ENCODE measurements at places on chromosomes 7 and 10.

DNA sequence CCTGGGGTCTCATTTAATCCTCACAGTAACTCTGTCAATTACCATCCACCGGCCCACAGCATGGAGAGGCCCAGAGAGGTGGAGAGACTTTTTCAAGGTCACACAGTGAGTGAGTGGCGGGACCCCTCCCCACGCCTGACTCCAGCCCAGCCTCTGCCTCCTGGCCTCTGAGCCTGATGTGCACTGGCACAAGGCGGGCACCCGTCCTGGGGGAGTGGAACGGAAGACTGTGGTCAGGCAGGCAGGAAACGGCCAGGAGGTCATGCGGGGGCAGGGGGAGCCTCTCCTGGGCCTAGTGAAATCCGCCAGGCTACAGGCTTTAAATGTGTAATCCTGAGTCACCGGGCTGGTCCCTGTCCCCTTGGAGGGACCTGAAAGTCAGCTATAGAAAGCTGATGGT, 32.2 kb downstream of the ZCCHC24 start:
- no peak for DNase-seq

DNA sequence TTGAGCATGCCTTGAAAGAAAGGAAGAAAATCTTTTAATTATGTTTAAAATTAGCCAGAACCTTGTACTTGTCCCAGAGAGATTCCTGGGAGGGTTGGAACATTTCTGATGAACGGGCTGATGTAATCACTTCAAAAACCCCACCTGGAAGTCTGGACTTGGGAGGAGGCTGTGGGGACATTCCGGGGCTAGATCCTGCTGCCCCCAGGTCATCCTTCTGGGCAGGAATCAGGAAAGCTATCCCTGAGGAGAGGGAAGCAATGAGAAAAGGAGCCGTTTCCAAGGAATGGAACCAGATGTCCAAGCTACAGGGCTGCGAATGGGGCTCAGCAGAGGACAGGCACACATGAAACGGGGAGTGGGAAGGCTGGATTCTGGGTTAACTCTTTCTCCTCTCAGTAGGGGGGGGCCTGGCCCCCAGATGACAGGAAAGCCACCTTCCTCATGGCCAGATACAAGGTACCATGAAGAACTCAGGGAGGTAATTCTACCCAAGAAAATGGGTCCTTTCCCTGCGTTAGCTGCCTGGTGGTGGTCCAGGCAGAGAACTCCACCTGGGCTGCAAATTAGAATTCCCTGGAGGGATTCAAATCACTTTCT, 280.1 kb downstream of the TCF7L2 start:
- no peak for DNase-seq

GRCh38 chr10:43452356-43452914, 15.5 kb downstream of the ZNF487 start:
- DNase-seq, result no peak

DNA sequence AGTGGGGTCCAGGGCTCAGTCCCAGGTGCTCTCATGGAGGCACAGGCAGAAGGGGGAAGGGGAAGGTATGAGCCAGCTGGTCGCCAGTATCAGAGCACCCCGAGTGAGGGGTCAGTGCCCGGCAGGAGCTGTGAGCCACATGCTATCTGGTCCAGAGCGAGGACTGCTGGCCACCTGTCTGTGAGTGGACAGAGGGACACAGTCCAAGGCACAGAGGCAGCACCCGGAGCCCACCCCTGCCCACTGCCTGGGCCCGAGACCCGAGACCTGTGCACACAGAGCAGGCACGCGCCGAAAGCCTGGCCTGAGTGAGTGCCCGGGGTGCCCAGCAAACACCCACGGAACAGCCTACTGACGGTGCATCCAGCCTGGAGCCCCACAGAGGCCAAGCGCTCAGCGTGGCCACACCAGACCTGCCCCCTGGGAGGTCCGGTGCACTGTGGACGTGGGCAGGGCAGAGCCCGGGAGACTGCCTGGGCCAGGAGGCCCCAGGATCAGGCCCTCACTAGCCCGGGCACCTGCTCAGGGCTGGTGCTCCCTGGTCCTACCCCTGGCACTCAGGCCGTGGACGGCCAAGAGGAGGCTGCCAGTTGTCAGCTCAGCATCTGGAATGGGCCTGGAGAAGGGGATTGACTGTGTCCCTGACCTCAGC, 29.4 kb downstream of the ADGRA1 start:
- DNase-seq, result no peak

DNA sequence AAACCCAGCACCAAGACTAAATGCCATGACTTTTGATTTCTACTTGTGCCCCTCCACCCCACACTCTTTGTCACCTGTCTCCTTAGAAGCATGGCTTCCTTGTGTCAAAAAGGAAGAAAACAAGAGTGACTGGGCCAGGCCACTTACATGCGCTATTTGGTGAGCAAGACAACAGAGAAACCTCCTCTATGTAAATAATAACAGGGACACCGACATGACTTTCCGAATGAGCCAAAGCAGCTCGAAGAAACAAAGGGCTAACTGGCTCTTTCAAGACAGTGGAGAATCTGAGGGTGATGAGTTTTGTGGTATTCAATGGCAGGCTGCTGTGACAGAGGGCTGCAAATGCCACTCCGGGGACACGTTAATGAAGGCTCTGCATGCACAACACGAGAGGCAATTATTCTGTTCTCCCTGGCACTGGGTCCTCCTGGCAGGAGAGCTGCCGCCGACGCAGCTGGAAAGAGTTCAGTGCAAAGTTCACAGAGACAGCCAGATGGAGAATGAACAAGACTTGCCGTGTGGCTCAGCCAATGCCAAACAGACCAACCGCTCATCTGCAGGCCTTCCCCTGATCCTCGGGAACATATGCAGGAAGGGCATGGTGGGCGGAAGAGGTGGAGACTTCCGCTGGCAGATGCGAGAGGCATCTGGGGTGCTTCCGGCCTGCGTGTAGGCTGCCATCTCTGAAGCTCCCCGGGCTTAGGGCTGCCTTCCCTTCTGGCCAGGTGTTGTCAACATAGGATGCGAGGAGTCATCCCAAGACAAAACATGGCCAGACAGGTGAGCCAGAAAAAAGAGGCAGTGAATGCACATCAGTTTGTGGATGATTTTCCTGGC, 59.1 kb upstream of the SMNDC1 start:
- no peak for DNase-seq

GRCh38 chr10:1120801-1121211, 64.6 kb downstream of the WDR37 start:
- no peak for DNase-seq

- DNase-seq, result no peak
These were observed 4.4 kb upstream of the RBM33 start for GRCh38 chr7:155639958-155640520.

GRCh38 chr7:123871998-123872867, 27.3 kb downstream of the HYAL4 start:
- DNase-seq, result peak; percentile 18

GRCh38 chr10:20776384-20777118, 120.6 kb downstream of the NEBL start:
- no peak for DNase-seq

- DNase-seq, result no peak
These were observed 46.7 kb downstream of the PLXDC2 start for GRCh38 chr10:19862811-19863515.

DNA sequence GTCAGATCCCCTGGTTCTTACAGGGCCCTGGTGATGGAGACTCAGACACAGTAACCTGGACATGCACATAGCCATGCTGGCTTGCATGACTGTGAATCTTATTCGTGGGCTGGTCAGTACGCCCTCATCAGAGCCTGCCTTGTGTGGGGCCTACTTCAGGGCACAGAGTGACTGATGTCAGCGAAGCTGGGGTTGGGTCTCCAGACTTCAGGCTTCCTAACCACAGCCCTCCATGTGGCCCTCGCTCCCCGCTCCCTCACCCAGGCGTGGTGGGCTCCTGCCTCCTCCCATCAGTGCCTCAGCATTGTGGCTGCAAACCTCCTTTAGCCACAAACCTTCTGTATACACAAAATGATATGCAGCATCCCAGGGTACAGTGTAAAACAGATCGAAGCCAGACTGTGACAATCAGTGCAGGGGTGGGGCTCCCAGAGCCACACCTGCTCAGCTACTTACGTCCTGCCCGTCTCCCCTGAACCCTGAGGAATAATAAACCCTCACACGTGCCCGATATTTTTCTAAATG, 7.1 kb upstream of the C10orf105 start:
- no peak for DNase-seq

- no peak for DNase-seq
These were observed 30.9 kb downstream of the SORCS1 start for GRCh38 chr10:107133656-107134055.

- DNase-seq, result no peak
These were observed 226.2 kb downstream of the ZMYND11 start for GRCh38 chr10:361203-362081.

- DNase-seq, result no peak
These were observed 58.8 kb downstream of the CAV1 start for GRCh38 chr7:116583653-116584052.

GRCh38 chr10:126405239-126405775, 17.0 kb upstream of the ADAM12 start:
- no peak for DNase-seq

GRCh38 chr7:122887848-122888247, 1.6 kb upstream of the CADPS2 start:
- DNase-seq, result no peak

DNA sequence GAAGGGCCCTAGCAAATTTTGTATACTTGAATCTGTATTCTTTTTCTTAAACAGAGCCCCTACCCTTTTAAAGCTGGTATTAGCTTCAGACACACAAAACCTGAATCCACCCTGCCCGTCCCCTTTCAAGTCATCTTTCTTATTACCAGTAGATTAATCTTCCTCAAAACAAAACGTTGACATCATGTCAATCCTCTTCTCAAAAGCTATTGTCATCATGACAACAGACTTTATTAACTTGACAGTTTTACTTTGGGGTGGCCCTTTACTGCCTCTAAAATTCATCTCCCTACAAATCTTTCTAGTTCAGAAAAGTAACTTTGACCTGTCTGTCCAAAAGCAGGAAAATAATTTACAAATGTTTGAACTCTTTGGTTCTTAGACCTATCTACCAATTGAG, 21.5 kb upstream of the IFRD1 start:
- no peak for DNase-seq

DNA sequence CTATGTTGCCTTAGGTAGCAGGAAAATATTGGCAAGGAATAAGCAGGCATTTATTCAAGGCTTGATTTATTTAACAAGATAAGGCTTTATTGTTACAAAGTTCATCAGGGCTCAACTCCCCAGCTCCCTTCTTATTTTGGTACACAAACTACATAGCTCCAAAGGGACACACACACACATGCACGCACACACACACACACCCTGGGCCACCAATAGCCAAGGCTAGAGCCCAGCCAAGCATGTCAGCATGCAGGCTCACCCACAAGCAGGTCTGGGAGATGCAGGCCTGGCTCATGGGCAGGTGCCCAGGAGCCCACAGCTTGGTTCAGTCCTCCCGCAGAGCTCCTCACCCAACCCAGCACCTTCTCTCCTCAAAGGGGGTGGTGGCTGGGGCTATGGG, 23.4 kb downstream of the LEP start:
- no peak for DNase-seq

DNA sequence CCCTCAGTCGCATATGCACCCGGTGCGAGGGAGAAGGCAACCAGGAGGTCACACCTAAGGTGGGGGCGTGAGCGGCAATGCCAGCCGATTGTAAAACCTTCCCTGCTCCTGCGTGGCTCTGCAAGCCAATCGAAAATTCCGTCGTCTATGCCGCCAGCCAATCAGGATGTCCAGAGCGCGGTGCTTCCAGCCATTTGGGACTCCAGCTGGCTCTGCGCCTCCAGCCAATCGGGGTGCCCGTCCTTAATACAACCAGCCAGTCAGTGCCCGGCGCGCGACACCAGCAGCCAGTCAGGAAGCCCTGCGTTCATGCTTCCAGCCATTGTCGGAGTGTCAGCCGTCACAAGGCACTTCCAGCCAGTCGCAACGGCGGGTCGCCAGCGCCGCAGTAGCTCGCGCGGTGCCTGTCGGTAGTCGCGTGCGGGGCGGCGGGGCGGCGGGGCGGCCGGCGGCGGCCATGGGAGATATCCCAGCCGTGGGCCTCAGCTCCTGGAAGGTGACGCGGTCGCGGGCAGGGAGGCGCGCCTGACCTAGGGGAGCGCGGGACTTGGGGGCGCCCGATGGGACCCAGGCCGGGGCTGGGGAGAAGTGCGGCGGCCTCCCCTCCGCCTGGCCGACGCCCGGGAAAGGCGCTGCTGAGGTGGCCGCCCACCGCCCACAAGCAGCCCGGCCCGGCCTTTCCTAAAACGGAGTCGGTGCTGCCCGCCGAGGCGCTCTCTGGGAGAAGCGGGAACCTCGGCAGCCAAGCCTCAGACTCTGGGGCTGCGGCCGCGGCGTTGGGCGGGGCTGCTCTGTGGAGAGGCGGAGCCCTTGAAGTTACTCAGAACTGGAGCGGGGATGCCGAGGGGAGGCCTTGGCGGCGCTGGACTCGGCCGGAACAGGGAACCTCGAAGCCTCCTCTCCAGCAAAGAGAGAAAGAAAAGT, at the start of gene AKR1E2:
AKR1E2 (plus strand) TSS at position 340 of the 924 bp plus-strand sequence; CDS start at position 458, 118 bp downstream.
- peak; percentile 60 for DNase-seq

GRCh38 chr7:47087866-47088265, 494.0 kb downstream of the TNS3 start:
- no peak for DNase-seq

DNA sequence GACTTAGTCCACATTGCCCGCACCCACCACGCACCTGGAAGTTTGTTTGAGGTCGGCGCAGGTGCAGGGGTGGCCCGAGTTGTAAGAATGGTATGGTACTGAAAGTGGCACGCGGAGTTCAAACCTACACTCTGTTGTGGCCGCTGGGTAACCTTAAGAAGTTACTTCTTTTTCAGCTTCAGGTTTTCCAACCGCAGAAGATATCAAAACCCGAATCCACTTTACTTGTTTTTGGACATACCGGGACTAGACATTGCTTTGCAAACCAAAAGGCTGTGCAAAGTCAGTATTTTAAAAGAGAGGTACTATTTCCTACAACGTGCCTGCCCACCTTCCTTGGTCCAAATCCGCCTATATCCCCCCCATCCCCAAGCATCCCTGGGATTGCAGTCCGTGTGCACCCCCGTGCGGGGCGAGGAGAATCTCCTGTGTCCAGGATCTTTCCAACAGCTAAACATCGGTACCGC, 1.0 kb downstream of the IGFBP3 start:
- DNase-seq, result no peak

- no peak for DNase-seq
These were observed 85.3 kb upstream of the RPA3 start for GRCh38 chr7:7803715-7804178.

DNA sequence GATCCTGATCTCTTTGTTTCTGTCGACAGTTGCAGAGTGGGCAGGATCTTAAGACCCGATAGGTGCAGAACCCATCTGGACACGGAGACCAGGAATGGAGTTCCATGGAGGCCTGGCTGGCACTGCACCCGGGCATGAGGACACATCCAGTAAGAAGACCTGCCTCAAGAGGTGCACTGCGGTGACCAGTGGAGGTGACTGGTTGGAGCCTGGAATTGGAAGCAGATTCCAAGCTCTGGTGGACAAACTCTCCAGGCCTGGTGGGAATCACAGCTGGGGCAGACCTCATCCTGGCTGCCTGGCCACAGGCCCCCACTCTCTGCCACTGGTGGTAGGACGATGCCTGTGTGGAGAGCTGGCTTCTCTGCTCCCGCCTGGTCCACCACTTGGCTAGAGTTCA, 31.0 kb downstream of the ZNF775 start:
- no peak for DNase-seq
